Kidney capillary endothelial cell (primary cell): ENCODE measurements at places on chromosomes 16 and 17.

GRCh38 chr16:273547-274421 lies 2.0 kb downstream of the RGS11 start:
- DNase-seq: no peak

- no peak for DNase-seq
Observed at GRCh38 chr17:71392715-71393567, 727.9 kb upstream of the SOX9 start.

DNA sequence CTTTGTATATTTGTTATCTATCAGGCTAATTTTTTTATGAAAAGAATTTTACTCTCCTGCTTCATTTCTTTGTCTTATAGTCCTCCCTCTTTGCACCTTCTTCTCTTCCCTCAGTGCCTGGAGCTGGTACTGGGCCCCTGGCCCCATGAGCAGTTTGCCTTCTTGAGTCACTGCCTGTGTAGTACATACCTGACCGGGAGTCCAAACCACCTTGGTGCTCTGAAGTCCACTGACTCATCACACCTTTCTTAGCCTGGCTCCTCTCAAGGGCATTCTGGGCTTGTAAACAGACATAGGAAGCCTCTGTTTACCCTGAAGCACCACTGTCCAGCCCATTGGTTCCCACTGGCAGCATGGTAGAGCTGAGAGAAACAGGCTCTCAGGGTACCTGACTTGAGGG lies 11.0 kb upstream of the TACO1 start:
- no peak for DNase-seq

DNA sequence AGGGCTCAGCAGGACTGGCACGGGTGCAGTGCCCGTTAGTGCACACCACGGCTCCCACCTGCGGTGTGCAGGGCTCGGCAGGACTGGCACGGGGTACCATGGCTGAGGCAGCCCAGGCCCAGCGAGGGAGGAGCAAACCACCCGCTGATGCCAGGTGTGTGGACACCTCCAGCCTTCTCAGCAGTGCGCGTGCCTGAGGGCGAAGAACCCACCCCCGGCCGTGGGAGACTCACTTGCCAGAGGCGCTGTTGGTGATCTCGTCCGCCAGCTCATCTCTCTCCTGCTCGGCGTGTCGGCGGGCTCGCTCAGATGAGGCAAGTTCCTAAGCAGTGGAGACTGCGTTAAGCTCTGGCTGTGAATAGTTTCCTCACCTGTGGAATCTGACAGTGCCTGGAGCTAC lies 45.4 kb downstream of the NDEL1 start:
- no peak for DNase-seq

DNA sequence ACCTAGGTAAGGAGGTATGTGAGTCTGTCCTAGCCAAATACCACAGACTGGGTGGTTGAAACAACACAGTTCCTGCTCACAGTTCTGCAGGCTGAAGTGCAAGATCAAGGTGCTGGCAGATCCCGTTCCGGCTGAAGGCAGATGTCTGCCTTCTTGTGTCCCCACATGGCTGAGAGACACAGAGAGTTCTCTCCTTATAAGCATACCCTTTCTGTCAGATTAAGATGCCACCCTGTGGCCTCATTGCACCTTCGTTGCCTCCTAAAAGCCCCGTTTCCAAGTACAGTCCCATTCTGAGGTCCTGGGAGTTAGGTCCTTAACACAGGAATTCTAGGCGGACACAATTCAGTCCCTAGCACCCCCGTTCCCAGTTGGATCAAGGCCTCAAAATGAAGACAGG lies 9.1 kb upstream of the TMEM11 start:
- no peak for DNase-seq

DNA sequence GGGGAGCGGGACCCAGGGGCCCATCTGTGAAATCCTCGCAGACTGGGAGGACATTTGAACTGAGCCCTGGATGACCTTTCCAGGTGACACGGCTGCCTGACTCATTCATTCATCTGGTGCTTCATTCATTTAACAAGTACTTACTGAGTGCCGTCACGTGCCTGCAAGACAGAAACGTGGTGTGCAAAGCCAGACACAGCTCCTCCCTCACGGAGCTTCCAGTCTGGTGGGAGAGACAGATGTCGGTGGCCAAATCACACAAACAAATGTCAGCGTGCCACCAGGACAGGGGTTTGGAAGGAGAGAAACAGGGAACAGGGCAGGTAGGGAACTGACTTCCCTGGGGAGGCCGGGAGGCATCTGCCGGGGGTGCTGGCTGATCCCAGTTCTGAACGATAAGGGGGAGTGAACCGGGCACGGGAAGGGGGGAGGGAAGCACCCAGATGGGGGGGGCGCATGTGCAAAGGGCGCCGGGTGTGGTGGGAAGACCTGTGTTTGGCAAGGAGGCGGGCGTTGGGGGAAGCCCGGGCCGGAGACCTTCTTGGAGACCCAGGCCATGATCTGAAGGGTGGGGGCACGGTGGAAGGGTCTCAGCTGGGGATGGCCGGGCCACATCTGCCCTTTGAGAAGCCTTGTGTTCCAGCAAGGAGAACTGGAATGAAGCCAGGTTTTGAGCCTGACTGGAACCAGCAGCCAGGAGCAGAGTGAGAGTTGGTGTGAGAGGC lies 93.6 kb upstream of the CIBAR2 start:
- DNase-seq: no peak
